ENCODE measurements at places on chromosomes 3 and 15. TPM values are rescaled to one million over a fixed set of nuclear protein-coding genes. Genes with fewer than 3 reads are reported as not detected.

- no peak for DNase-seq
These were observed 769.5 kb upstream of the DPPA4 start for GRCh38 chr3:110106805-110107204.

DNA sequence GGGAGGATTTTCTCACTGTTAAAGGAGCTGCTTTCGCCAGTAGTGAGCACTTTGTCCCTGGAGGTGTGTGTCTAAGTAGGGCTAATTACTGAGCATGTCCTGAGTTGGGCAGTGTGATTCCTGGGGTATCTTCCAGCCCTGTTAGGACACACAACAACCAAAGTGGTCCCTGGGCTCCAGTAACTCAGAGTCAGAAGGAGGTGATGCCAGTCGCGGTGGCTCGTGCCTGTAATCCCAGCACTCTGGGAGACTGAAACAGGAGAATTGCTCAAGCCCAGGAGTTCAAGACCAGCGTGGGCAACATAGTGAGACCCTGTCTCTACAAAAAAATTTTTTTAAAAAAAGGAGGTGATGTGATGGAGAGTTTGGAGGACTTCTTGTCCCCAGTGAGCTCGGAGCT is 37.5 kb downstream of the PML start:
- DNase-seq, result no peak

- no peak for DNase-seq
These were observed 5.8 kb upstream of the PLA2G4D start for GRCh38 chr15:42100021-42100800.

DNA sequence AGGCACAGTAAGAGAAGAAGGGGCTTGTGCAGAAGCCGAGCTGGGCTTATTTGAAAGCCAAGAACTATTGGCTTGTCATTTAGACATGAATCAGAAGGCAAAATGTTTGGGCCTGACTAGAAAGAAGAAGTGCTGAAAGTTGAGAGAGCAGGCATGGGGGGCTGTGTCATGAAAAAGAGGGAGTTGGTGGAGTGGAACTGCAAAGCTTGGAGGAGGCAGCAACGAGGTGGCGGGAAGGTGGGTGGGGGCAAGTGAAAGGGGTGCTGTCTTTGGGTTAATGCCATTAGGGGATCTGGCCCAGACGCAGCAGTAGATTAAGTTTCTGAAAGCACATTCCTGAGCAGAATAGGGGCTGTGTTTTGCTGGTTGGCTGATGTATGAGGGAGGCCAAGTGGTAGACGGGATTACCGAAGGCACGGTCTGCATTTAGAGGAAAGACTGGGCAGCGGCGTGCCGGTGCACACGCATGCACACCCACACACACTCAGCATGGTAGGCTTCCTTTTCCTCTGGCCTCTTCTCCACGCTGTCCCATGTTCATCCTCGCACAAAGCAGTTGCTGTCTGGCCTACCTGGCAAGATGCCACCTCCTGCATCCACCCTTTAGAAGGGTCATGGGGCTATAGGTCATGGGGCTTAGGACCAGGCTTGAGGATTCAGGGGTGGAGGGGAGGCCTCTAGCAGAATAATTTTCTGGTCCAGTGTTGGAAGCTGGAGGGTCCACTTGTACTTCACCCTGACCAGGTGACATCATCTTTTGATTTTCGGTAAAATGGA is 43.0 kb downstream of the BOC start:
- no peak for DNase-seq

TM4SF4 gene
- not detected for total RNA-seq

PLSCR5 gene
- not detected for total RNA-seq

OXTR gene
- 0.58 TPM for total RNA-seq

- peak; percentile 31 for DNase-seq
These were observed 28.4 kb downstream of the IRAK2 start for GRCh38 chr3:10192953-10193691.

EPHB1 gene
- not detected for total RNA-seq

NANOGP8 gene
- total RNA-seq, result not detected

DNA sequence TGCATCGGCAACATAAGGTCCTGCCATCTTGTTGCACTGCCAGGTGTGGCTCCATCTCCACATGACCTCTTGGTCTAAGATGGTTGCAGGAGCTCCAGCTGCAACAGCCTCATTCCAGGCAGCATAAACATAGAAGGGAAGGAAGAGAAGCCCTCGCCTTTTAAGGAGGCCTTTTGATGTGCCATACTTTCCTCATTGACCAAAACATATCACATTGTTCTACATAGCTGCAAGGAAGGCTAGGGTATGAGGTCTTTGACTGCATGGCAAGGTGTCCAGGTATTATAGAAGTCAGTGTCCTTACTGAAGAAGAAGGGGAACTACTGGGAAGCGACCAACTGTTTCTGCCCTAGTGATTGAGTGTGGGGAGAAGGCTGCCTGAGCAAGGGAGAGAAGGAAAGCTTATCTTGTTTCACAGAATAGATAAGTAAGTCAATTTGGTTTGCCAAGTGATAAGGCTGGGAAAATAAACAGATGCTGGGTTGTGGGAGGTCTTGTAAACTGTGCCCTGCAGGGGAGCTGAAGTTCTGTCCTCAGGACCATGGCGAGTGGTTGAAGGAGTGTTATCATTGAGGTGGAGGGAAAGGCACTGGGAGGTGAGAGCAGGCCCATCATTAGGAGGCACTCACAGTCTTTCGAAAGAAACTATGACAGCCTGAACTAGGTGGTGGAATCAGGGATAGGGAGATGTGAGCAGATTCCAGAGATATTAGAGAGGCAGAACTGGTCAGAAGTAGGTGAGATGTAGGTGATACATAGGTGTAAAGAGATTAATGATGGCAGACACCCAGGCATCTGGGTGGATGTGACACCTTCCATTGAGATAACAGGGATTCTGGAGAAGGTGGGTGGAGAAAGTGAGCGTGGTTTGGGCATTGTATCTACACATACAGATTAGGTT is 93.8 kb upstream of the IGF1R start:
- DNase-seq, result no peak

- DNase-seq, result no peak
These were observed 5.2 kb upstream of the CLK3 start for GRCh38 chr15:74610302-74610951.

GRCh38 chr15:74376226-74376625 is 8.8 kb upstream of the CYP11A1 start:
- DNase-seq, result no peak

GRCh38 chr3:143119974-143120715 is 574 bp downstream of the CHST2 start:
- peak; percentile 65 for DNase-seq

DNA sequence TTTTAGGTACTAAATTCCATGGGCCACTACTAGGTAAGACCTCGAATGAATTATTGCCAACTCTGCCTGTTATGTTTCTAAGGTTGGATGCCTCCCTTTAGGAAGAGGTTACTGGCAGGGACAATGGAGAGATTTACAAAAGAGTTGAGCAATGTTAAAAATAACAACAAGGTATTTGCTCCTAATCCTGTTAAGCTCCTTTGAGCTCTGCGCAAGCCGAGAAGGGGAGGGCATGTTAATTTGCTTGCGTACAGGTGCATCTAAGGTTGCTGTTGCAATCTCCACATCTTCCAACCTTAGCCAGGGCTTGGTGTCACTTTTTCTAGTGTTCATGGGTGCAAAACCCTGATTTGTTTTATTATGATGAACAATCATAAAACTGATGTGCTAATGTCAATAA is 161.5 kb upstream of the TPM1 start:
- DNase-seq, result no peak

- DNase-seq, result no peak
These were observed 195.3 kb downstream of the ITPR1 start for GRCh38 chr3:4688411-4688810.

GRCh38 chr15:69085325-69086081 is 71.0 kb downstream of the NOX5 start:
- no peak for DNase-seq

GRCh38 chr3:40801284-40801741 is 276.6 kb downstream of the ZNF621 start:
- DNase-seq, result no peak

GOLGA6L6 gene
- total RNA-seq, result not detected

DNA sequence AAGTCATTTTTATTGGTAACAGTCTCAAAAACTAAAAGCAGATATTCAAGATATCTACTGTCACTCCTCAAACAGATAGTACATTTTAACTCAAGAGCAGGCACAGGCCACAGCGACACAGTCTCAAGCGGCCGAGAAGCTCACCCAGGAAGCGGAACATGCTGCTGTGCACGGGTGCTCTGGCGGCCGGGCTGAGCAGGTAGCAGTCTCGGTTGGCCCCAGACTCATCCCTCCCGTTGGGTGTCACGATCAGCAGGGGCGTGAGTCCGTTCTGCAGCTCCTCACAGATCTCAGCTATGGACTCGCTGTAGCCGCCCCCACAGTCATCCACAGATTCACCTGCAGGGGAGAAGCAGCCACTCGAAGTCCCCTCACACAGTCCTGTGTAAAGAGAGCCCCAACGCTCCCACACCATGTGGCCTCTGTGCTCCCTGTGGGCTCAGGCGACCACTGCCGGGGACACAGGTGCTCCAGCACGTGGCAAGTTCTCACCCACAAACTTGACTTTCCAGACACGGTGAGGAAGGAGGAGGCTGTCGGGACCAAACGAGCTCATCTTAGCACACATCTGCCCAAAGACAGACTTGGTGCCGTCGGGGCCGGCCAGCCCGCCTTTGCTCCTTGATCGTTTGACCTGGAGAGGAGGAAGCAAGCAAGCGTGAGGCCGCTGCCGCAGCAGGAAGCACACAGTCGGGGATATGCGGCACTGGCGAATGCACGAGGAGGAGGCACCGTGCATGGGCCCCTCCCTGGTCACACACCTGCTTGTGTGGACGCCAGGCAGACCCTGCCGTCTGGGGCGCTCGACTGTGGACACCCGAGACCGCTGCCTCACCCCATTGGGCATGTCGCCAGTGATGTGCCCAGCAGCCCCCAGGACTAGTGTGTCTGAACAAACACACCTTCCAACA is 17.7 kb upstream of the OCA2 start:
- no peak for DNase-seq

DNA sequence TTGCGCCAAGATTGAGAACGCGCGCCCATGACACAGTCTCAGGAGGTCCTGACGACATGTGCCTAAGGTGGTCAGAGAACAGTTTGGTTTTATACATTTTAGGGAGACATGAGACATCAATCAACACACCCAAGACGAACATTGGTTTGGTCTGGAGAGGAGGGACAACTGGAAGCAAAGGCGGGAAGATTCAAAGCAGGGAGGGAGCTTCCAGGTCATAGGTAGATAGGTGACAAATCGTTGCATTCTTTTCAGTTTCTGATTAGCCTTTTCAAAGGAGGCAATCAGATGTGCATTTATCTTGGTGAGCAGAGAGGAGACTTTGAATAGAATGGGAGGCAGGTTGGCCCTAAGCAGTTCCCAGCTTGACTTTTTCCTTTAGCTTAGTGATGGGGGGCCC is 828.4 kb upstream of the DPPA4 start:
- no peak for DNase-seq

EXD1 gene
- not detected for total RNA-seq

EPHA6 gene
- not detected for total RNA-seq

DNA sequence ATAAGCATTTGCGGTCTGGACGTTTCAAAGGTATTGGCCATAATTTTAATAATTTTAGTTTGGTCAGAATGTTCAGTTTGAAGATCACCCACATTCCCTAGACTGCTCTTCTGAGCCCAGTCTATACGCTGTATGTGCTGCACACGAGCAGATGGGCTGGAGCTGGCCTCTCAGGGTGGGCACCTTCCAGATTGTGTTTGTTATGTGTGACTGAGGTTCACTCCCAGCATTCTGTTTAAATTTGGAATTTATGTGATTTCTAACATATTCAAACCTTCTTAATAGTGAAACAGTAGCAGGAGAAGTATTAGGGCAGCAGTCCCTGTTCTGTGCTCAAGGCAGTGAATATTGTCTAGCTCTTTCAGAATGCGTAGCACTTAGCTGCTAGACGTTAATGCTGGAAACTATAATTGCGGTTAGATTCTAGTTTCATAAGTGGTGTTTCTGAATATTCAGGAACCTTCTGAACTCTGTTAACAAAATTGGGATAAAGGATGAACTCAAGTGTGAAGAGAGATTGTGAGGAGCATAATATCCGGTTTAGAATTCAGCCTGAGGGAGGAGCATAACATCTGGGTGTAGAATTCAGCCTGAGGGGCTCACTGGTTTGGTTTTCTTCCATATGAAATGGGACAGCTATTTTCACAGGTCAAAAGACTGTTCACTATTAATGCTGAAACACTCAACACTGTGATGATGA is 68.6 kb upstream of the RPL35A start:
- no peak for DNase-seq

GRCh38 chr3:108485146-108485545 is 25.2 kb downstream of the MYH15 start:
- DNase-seq, result no peak

GRCh38 chr3:95399585-95399984 is 1336.7 kb downstream of the NSUN3 start:
- no peak for DNase-seq

DNA sequence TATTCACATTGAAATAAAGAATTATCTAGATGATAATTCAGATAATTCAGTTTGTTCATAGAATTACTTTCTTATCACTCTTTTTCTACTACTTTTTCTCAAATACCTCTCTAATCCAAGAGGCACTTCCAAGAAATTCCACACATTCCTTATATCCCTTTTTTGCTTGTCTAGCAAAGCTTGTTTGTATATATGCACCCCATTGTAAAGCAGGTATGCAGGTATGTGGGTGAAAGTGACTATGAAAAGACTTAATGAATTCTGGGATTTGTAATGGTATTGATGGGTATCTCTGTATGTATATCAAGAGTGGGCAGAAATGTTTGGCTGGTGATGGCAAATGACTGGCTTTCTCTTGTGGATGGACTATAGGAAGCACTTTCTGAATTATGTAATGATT is 94.1 kb upstream of the FGF7 start:
- DNase-seq, result no peak

- no peak for DNase-seq
These were observed 238.6 kb upstream of the TMC3 start for GRCh38 chr15:81612631-81613030.

LEO1 gene
- 20.2 TPM for total RNA-seq

PRSS50 gene
- total RNA-seq, result not detected

NRG4 gene
- total RNA-seq, result not detected

DNA sequence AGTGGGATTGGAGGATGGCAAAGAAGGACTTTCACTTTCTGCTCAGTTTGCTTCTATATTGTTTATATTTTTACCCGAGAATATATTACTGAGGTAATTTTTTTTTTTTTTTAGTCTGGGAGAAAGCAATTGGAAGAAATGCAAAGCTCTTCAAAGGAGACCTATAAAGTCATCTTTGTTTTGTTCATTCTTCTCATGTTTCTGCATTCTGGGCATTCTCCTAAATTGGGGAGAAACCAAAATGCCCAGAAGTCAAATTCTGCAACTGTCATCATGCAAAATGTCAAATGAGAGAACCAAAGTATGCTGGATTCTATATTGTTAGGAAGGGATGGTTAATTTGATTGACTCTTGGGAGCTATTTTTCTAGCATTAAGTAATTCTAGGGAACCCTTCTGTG is 168.3 kb upstream of the TSC22D2 start:
- DNase-seq, result no peak

DNA sequence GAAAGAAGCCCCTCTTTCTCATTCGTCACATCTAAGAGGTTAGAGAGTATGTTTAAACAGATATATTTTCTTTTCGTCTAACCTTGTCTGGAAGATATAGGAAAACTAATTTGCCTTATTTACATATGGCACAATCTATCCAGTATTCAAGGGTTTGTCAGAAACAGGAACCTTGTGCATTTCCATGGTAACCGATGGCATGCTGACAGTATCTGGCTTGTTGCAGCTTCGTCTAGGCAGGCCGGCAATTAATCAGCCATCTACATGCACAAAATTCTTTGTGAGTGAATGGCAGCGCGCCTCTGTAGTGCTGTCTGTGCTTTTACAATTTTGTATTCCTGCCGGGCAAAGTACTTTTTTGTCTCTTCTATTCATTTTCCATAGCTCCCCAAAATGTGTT is 294.0 kb upstream of the SOX2 start:
- DNase-seq, result no peak

ERC2 gene
- total RNA-seq, result not detected
